ENCODE measurements at places on chromosomes 5 and 9.

- no peak for DNase-seq
Measured at GRCh38 chr9:114285166-114285867, 37.6 kb upstream of the ORM1 start.

- no peak for DNase-seq
Measured at GRCh38 chr5:149333711-149334443, 11.4 kb upstream of the GRPEL2 start.

- no peak for DNase-seq
Measured at GRCh38 chr9:84761137-84761808, 91.7 kb downstream of the NTRK2 start.

DNA sequence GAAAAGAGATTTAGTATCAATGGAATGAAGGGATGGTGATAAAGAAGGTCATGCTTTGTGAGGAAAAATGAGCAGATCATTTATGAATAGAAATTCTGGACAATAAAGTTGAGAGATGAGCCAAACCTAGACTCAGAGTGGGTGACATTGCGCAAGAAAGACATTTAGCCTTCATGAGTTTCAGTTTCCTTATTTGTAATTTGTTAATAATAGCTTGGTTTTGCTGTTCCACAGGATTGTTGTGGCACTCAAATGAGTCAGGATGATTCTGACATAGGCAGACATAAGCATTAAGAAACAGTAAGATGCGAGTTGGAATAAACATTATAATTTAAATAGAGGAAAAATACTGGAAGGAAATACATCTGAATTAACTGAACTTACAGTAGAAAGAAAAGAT is 34.8 kb downstream of the ITGA2 start:
- DNase-seq = no peak

DNA sequence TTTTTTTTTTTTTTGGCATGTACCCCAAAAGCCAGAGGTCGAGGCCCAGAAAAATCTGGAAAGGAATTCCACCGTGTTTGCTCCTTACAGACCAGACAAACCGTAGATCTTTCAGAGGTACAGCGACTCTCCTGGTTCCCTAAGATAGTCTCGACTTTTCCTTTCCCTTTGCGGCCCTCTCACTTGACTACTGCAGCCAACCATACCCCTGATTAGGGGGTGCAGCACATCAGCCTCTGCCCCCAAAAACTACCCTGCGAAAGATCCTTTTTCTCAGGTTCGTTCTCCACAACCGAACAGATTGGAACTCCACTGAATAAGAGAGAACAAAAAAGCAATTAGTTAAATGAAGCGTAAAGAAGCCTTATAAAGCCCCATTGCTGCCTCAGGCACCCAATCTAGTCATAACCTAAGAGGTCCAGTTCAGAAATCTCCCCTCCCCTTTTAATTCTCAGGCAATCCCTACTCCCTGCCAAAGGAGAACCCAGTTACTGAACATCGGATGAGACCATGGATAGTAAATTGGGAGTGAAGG is 379 bp upstream of the TICAM2 start:
- DNase-seq = no peak

DNA sequence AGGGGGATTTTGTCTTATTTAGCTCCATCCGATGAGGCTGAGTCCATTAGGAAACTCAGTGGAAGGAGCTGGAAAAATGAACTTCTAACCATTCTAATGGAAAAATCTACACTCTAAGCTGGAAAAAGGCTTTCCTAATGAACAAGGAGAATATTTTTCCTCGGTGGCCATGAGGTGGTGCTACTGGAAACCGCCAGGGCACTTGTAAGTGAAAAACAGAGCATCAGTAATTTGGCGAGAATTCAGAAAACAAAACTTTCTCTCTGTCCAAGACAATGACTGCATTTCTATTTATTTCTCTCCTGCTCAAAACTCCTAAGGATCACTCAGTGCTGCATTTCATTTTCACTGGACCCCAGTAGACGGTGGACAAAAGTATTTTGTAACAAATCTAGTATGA is 237.6 kb downstream of the TENT4A start:
- no peak for DNase-seq
